ENCODE measurements at places on chromosomes 5 and 9.
A peak's percentile ranks its signal among the peaks of the same experiment; 100 is the strongest.

GRCh38 chr9:99055384-99055783 is 49.5 kb upstream of the TGFBR1 start:
- peak; percentile 90 for DNase-seq

GRCh38 chr5:110542949-110543348 is 183.5 kb downstream of the TMEM232 start:
- DNase-seq = no peak

DNA sequence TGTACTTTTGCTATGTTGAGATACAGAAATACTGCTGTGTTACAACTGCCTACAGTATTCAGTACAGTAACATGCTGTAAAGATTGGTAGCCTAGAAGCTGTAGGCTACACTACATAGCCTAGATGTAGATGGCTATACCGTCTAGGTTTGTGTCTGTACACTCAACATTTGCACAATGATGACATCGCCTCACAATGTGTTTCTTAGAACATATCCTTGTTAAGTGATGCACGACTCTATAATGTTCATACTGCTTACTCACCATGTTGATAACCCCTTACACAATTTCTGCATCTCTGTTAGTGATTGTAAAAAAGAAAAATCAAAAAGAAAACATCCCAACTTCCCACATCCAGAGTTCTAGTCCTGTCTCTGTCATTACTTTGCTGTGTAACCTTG is 450.0 kb downstream of the CCDC171 start:
- peak; percentile 23 for DNase-seq

DNA sequence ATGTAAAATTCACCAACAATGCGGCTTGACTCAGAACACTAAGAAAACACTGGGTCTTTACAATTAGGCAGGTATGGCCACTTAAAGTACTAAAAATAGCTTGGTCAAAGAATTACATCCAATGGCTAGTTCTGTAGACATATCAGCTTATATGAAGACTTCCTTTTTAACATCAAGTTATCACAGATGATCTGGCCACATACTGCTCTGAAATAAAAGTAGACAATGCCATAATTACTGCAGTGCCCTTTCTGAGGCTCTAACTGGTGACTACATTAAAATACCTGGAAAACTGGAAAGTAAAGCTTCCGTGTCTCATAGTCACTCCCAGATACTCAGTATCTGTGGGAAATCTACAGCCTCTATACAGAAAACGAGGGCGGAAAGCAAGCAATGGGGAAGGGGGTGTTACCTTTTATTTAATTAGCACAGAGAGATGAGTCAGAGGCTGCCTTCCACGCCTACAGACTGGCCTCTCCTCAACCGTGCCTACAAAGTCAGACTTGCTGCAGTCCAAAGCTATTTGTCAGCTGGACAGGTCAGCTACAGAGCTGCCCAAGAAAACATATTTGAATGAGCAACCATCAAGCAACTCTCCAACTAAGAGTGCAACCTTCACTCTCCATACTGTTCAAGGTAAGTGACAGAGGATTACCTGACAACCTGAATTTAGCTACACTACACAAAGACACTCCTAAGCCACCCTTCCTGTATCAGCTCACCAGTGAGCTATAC is 8.7 kb downstream of the SERINC5 start:
- peak; percentile 97 for DNase-seq

DNA sequence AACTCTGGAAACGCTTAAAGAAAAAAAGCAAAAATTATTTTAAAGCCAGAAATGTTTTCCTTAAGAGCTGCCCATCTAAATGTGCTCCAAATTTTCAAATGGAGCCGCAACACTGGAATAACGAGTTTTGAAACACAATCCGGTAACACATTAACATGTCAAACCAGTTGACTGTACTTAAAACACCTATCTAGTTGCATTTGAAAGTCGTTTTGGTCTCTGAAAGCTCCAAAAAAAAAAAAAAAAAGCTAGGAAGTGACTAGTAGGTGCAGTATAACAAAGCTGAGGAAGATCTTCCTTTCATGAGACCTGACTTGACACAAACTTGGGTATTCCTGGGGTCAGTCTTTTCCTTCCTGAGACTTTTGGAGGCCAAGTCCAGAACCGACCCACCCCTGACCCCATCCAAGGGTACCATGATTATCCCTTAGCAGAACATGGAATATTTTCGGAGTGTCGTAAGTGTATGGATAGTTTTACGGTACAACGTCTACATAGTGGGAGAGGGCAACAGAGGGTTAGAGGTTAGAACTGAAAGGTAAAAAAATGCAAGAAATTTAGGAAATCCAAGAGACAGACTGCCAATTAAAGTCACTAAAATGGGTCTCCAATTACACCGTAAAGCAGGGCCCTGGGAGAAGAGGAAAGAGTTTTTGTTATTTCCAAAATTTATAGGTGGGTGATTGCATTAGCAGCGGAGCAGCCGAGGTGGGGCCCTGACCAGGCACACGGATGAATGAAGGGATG is 812 bp downstream of the CETN3 start:
- DNase-seq = no peak

DNA sequence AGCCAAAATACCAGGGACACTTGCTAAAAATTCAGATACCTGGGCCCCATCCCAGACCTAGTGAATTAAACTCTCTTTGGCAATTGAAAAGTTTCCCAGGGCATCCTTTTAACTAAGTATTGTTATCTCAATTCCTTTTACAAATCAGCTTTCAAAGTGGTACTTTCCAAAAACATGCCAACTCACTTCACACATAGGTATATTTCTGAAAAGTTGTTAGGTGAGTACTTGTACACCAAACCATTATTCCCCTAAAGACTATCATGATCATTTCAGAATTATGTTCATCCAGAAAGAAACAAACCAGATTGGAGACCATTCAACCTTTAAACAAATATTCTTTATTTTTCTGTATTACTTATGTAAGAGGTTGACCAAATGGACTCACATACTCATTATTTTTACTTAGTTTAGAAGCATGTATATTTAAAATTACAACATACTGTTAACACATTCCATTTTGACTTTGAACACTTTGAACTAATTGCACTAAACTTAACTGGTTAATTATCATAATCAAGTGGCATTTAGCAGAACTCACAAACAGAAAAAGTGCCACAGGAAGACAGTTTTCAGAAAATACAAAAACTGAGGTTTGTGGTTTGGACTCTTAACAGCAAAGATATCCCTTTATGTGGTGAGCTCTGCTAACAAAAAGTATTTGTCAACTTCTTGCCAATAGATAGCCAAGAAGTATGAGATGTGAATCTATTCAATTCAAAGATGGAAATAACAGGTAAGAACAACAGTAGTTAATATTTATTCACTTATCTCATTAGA is 40.7 kb downstream of the KIAA0825 start:
- peak; percentile 54 for DNase-seq

DNA sequence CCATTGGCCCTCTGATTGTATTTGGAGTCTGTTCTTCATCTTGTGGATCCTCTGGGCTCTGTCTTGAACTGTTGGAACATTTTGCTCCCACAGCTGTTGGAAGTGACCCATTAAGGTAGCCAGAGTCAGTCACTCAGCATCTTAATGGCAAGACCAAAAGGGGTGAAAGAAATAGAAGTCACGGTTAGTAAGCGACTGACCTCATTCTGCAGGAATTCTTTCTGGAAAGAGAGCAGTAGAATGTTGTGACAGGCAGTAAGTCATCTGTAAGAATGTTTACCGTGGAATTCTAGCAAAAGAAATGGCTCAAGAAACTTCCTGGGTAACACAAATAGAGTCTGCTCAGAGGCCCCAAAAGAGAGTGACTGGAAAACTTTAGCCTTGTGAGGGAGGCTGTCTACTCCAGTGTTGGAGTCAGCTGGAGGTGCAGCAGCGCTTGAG is 28.6 kb upstream of the TNC start:
- DNase-seq = peak; percentile 97

DNA sequence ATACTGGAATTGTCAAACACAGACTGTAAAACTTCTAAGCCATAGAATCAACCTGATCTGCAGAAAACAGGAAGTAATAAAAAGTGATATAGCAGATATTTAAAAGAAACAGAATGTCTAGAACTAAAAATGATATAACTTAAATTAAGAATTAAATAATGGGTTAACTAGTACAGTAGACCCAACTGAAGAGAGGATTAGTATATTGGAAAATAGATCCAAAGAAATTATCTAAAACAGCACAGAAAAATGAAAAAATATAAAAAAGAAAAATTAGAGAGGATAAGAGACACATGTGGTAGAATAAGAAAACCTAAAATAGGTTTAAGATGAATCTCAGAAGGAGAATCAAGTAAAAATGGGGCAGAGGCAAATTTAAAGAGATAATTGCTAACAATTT is 219.9 kb downstream of the SEMA6A start:
- DNase-seq = no peak

All from astrocyte (in vitro differentiated cells and primary cell).